Tibial artery (tissue), 4 donors: ENCODE measurements at places on chromosomes 6 and 20.

DNA sequence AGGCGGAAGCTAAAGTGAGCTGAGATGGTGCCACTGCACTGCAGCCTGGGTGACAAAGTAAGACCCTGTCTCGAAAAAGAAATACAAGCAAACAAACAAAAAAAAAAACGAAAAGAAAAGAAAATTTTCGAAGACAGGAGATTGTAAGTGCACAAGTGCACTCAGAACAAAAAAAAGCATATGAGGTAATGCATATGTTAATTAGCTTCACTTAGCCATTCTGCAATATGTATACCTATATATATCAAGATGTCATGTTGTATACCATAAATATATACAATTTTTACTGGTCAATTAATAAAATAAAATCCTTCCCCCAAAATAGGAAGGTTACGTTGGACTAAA lies 127.5 kb downstream of the RIN2 start:
- DNase-seq, result no peak

GRCh38 chr6:108557494-108558371 lies 3.0 kb upstream of the FOXO3 start:
- DNase-seq, result peak; percentile 88

GRCh38 chr6:7846966-7847818 lies 63.4 kb downstream of the TXNDC5 start:
- DNase-seq, result no peak

DNA sequence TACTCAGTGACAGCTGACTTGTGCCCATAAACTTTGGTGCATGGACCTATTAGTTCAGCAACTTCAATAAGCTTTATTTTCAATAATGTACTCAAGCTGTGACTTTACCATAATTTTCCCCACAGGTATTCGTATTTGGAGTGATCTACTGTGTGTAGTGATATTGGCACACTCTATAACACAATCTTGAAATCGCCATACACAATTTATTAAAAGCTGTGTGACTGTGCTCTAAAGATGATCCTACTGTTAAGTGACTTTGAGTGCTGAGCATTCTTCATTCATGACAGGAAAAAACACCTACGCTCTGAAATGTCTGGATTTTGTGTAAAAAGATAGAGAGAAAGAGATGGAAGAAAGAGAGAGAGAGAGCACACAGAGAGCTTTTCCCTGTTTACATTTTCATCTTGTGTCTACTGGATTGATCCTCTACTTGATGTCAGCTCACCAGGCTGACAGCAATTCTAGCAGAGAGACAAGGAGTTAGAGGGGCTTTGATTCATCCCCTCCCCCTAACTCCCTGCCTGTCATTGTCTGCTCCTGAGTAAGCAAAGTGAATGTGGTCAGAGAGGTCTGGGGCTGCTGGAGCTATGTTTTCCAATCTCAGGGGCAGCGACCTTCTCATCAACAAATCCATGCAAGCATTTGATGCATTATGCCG lies 538.7 kb upstream of the POU3F2 start:
- DNase-seq, result no peak

GRCh38 chr6:111715321-111715720 lies 109.6 kb upstream of the TRAF3IP2 start:
- no peak for DNase-seq

DNA sequence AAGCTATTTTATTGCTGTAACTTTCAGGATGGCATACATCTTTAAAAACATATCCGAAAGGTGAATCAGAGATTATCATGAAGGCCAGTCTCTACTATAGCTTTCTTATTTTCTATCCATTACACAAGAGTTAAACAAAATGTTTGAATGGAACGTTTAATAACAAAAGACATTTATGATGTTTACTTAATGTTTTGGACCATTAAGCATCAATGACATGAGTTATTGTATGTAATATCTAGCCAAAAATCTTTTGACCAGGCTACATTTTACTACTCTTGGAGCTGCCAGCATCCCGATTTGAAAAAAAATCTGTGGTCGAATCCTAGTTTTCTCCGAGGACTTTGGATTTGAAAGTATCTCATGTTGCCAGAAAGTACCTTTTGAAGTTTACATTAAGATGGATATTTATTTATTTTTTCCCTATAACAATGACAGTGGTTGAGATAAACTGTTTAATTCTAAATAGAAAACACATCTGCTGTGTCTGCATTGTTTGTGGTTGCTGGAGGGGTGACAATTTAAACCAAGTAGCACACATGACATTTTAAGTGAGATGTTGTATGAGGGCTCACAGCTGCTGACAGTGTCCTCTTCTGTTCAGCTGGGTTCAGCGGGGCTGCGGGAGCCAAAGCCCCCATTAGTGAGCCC lies 293.7 kb upstream of the TCF21 start:
- DNase-seq, result no peak

GRCh38 chr6:30360139-30360538 lies 15.2 kb downstream of the RPP21 start:
- no peak for DNase-seq

DNA sequence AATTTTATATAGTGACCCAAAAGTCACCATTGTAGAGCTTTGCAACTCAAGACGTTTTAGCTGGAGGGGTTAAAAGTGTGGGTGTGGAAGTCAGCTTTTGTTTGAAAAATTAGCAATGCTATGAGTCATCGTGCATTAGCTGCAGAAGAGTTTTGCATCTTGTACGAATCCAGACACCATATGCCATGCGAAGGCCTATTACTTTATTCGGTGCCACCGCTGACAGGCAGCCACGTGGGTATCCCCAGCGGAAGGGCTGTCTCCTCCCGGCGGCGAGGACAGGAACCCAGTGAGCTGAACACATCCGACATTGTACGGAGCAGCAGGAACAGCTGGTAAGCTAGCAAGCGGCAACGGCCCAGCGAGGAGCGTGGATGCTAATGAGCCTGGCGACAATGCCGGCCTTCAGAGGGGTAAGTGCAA lies 84.4 kb downstream of the INSM1 start:
- DNase-seq, result peak; percentile 42

GRCh38 chr6:112269114-112269513 lies 14.7 kb upstream of the LAMA4 start:
- DNase-seq, result peak; percentile 45

- no peak for DNase-seq
These were observed 483.6 kb upstream of the NOX3 start for GRCh38 chr6:155939253-155939652.

GRCh38 chr20:19692100-19692499 lies 66.0 kb upstream of the RIN2 start:
- DNase-seq, result no peak

GRCh38 chr6:26186652-26187051 lies 99.4 kb downstream of the HFE start:
- DNase-seq, result no peak

DNA sequence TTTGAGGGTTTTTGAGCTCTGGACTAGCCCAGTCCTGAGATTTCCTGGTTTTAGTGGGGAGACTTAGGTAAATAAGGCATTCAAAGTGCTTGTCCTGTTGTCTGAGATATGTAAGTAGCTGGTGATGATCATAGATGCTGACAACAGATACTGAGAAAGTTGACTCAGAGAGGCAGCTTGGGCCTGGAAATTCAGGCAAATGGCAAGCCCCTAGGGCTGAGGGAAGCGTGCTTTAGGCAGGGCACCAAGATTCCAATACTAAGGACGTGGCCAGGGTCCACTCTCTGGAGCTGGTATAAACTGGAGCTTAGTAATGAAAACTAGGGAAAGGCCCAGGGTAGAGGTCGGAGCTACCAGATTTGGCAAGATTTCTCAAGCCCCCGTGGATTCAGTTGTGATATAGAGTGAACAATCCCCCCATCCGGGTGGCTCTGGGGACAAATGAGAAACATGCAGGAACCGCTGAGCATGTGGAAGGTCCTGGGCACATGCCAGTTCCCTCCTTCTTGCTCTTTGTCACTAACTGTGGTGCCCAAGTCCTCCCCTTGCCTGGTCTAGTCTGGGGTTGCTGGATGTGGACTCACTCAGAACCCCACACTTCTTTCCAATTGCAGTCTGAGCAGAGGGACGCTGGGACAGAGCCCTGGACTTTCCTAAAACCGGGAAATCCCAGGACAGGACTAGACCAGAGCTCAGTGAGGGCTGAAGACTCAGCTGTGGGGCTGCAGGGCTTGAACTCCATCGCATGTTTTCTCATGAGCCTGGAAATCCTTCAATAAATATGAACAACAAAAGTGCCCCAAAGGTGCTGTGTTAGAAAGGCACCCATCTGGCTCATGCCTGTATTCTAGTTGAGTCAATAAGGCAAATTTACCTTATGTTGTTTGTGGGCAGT lies 10.3 kb downstream of the SLC22A3 start:
- DNase-seq, result no peak

- DNase-seq, result no peak
These were observed 14.6 kb downstream of the PRRC2A start for GRCh38 chr6:31634969-31635575.

GRCh38 chr6:103504501-103505154 lies 1355.1 kb downstream of the HACE1 start:
- DNase-seq, result no peak

- DNase-seq, result no peak
These were observed 12.4 kb downstream of the IRF4 start for GRCh38 chr6:403659-404655.

- no peak for DNase-seq
These were observed 18.5 kb downstream of the NOX3 start for GRCh38 chr6:155436981-155437749.

DNA sequence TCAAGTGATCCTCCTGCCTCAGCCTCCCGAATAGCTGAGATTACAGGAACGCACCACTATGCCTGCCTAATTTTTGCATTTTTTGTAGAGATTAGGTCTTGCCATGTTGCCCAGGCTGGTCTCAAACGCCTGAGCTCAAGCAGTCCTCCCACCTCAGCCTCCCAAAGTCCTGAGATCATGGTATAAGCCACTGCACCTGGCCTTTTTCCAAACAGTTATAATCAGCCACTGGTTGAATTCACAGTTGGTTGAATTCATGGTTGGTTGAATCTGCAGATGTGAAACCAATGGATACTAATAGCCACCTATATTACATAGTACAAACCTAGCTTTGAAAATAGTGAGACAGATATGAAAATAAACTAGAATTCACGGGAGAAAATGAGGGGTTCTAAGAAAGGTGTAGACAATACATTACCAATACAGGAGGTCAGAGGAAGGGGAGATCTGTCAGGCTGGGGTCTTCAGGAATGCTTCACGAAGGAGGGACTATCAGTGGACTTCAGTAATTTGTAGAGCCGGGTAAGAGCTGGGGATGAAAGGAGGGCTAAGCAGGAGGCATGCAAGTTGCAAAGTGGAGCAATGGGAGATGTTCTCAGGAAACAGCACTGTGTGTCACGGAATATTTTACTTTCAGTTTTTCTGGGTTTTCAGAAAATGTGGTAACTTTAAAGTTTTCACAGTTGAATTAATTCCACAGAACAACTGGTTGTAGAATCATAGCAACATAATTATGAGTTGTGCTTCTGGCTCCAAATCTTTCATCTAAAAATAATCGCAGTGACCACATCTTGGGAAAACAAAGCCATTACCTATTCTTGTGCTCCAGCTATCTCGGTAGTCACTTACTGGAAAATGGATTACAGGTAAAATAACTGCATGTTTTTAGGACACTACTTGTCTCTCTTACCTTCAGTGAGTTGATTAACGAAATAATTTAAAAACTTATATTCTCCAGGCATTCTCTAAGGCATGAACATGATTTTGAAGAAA lies 12.9 kb upstream of the CEP85L start:
- DNase-seq, result no peak

- DNase-seq, result no peak
These were observed 14.2 kb upstream of the UNC93A start for GRCh38 chr6:167276772-167277533.

DNA sequence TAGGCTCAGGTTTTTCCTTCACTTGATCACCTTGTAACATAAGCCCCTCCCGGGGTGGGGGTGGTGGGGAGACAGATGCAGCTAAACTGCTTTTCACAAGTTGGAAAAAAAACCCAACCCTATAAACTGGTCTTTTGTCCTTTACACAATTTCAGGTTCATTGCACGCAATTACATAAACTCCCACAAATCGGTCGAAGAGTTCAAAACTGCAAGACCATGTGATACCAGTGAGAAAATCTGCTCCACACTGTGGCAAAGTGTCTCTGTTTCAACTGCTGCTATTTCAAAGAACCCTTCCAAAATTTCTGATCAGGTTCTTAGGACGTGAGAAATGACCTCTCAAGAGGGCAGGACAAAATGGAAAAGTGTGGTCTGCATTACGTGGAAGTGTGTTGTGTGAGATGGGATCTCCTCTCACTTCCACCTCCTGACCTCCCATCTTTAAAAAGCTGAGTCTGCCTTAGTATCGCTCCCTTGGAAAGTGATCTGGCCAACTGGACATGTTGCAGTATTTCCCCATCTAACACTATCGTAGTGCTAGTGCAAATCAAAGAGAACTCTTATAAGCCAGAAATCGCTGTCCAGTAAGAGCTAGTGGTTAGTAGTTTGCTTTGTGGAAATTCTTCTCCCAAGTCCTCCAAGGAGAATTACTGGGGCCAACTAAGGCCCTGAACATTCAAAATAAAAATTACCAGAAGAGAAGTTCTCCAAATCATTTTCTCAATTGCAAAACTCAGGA lies 60.1 kb downstream of the PRND start:
- no peak for DNase-seq

DNA sequence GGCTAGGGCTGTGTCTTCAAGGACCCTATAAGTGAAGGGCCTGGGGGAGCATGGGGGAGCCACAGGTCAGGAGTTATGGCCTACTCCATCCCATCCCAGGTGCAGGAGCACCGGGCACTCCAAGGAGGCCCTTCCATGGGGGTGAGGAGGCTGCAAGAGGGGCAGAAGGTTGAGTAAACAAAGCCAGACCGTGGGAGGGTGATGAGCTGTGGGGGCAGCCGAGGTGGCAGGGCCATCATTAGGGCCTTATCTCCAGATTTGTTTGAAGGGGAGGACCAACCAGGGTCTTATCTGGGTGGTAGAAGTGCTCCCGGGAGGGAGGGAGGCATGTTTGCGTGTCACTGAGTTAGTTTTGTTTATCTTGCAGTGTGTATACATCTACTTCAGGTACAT lies 2.1 kb upstream of the FAM83C start:
- no peak for DNase-seq

- DNase-seq, result no peak
These were observed 288.7 kb upstream of the CDYL start for GRCh38 chr6:4487538-4487937.

DNA sequence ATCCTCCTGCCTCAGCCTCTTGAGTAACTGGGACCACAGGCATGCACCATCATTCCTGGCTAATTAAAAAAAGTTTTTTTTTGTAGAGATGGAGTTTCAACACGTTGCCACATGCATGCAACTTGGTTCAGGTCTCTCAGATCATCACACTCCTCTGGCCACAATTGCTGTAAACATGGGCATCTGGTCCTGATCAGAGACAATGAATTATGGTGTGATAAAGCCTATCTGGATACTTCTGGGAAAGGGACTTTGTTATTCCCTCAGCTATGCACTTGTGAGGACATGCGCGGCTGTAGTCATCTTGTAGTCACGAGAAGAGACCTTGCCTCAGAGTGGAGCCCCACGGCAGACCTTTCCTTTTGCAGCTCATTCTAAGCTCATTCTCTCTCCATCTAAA lies 210.9 kb upstream of the ZFP64 start:
- no peak for DNase-seq
